ENCODE measurements at places on chromosomes 3 and 15. TPM values are rescaled to one million over a fixed set of nuclear protein-coding genes. Genes with fewer than 3 reads are reported as not detected.

The TMEM108 gene
- 0.27 TPM for total RNA-seq

The ALAS1 gene
- 57.6 TPM for total RNA-seq

The RHO gene
- not detected for total RNA-seq

DNA sequence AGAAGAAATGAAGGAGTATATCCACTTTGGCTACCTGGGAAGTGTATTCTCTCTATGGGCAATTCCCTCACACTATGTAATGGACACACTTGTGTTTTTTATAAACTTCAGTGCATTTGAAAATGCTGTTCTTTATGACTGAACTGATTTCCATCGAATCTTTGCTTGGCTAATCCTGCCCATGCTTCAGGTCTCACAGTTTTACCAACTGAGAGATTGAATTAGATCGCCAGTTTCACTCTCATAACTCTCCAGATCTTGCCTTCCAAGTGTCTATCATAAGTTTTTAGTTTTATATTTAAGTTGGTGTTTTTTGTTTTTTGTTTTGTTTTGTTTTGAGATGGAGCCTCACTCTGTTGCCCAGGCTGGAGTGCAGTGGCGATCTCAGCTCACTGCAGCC, 73.5 kb upstream of the MBNL1 start:
- DNase-seq: no peak

DNA sequence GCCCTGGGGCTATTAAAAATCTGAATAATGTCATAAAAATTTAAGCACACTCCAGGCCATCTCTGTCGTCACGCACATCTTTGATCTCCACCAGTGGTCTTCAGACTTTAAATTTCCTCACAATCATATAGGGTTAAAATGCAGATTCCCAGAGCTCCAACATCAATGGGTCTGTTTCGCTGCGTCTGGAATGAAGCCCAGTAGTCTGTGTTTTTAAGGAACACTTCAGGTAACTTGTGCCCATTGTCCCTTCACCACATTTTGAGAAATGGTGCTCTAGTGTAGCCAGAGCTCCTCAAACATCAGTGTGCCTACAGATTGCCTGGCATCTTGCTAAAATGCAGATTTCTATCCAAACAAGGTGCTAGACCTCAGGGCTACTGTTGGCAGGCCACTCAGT, 9.8 kb downstream of the SEMA6D start:
- no peak for DNase-seq

GRCh38 chr15:78715930-78716329, 74.9 kb upstream of the CHRNB4 start:
- DNase-seq: peak; percentile 96

GRCh38 chr15:74828835-74829234, 2.4 kb downstream of the CPLX3 start:
- no peak for DNase-seq

GRCh38 chr15:25736461-25736860, 126.7 kb downstream of the ATP10A start:
- DNase-seq: no peak

Data from HT1080 (cell line).